Cardiac ventricle fibroblast (primary cell): ENCODE measurements at places on chromosomes 16 and 17. TPM values are rescaled to one million over a fixed set of nuclear protein-coding genes. Genes with fewer than 3 reads are reported as not detected.

PLEKHH3 gene
- total RNA-seq: 14.2 and 16.8 TPM in 2 replicates

ACSM2B gene
- not detected in 2 replicates for total RNA-seq

SLC22A31 gene
- 0.29 and 1.7 TPM in 2 replicates for total RNA-seq

SLX1B gene
- 15.3 and 16.4 TPM in 2 replicates for total RNA-seq

STARD3 gene
- total RNA-seq: 23.1 and 31.5 TPM in 2 replicates

CORO1A gene
- 0.15 and 1.3 TPM in 2 replicates for total RNA-seq

PYY gene
- total RNA-seq: not detected in 2 replicates

CCDC40 gene
- 0.78 and 5.7 TPM in 2 replicates for total RNA-seq

DECR2 gene
- 15.5 and 19.2 TPM in 2 replicates for total RNA-seq

C17orf113 gene
- 0.19 TPM in 1 of 2 replicates, not detected in the other for total RNA-seq

CSH2 gene
- total RNA-seq: not detected in 2 replicates

RNF157 gene
- 0.10 and 0.44 TPM in 2 replicates for total RNA-seq

ENO3 gene
- total RNA-seq: 1.00 and 8.8 TPM in 2 replicates
